ENCODE measurements at places on chromosomes 12 and 14.

DNA sequence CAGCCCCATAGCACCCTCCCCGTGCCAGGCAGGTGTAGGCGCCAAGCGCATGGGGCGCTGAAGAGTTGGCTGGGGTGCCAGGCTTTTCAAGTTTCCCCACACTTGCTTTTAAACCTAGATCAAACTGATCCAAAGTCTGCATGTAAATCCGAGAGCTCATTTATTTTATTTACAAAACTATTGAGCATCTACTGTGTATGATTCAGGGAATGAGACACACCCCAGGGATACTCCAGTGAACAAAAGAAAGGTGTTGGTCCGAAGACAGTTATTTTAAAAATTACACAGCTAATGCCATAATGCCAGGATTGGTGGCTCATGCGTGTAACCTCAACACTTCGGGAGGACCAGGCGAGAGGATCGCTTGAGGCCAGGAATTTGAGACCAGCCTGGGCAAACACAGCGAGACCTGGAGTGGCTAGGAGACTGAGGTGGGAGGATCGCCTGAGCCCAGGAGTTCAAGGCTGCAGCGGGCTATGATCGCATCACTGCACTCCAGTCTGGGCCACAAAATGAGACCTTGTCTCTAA is 780 bp upstream of the SLC41A2 start:
- DNase-seq = no peak

DNA sequence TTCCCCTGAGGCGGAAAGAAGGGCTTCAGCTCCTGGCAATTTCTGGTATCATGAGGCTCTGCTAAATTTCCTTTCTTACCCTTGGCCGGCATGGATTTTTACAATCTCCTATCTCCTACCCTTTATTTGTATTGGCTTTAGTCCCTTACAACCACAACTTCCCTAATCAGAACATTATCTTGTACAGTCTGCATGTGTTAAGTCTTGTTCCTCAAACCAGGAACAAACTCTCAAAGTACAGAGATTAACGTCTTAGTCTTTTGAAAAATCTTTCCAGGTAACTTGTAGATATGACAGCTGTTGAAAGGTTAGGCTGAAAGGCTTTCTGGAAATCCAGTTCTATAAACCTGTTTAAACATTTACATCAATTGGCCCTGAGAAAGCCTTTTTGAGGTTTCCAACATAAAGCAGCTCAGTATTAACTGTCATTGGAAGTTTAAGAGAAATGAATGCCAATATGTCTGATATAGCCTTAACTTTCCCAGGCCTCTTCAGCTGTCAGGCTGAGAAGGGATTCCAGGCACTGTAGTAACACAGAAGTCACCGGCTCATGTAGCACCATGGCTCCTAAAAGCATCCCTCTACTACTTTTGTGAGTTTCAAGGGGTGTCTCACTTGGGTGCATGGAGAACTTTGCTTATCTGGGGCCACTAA is 360.5 kb downstream of the FUT8 start:
- DNase-seq = no peak

- DNase-seq = no peak
Measured at GRCh38 chr14:65791191-65791981, 378.9 kb downstream of the FUT8 start.

GRCh38 chr12:30416631-30417030 is 279.0 kb downstream of the IPO8 start:
- DNase-seq = no peak

- DNase-seq = no peak
Measured at GRCh38 chr12:12992418-12993130, 7.5 kb downstream of the HEBP1 start.

DNA sequence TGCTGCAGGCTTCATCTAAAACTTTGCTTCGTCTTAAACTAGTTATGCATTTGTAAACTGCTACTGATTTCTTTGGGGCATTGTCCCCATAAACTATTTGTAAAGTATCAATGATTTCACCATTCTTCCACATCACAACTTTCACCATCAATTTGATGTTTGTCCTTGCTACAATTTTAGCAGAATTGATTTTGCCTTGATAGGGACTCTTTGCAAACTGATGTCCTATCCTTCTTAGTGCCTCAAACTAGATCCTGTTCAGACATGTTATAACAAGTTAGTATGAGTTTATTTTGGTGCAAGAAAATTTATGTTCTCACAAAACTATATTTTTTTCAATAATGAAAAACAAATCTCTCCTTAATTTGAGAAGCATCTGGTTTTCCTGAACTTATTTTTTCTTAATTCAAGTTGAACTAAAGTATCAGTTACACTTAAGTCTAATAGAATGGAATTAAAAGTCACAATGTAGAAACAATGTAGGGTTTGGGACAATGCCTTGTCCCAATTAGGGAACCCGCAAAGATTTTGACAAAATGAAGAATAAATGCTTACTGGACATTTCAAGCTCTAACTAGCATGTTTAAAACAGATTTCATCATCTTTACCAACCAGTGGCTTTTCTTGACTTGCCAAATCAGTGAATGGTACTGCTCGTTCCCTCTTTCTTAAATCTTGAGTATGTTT is 10.1 kb upstream of the ARID4A start:
- DNase-seq = no peak

GRCh38 chr12:94173660-94174265 is 25.4 kb downstream of the PLXNC1 start:
- no peak for DNase-seq

DNA sequence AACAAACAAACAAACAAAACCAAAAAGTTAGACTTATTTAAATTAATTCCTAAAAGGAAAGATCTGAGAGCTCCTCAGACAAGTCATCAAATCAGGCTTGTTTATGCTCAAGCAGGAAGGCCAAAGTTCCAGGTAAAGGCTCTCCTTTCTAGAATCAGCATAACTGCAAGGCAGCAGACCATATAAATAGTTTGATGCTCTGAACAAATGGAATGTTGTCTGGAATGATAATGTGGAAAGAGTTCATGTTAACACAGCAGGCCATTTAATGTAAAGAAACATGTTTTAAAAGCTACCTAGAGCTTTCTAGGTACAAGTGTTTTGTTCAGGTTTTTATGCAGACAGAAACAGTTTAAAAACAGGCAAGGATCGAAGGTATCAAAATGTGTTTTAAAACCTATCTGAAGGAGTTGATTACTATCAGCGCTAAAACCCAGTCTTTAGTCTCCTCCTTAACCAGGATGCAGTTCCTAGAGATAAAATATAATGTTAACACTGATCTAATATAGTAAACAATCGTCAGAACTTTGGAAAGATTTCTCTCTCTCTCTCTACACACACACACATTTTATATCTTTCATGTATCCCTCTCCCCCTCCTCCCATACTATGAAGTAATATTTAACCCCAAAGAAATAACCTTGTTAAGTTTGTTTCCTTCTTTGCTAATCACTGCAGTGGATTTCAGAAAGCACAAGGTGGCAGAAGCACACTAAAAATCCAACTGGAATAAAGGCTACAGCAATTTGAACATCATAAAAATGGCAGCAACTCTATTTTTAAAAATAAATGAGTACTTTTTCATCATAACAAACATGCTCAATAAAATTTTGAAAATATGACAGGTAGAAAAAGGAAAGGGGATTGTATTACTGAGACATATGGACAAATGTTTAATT is 135.5 kb downstream of the PAWR start:
- DNase-seq = no peak

GRCh38 chr12:2187195-2187945 is 134.6 kb downstream of the CACNA1C start:
- no peak for DNase-seq

- DNase-seq = no peak
Measured at GRCh38 chr12:84727961-84728360, 184.6 kb downstream of the SLC6A15 start.

GRCh38 chr14:95725685-95726336 is 11.9 kb upstream of the TCL1A start:
- no peak for DNase-seq

DNA sequence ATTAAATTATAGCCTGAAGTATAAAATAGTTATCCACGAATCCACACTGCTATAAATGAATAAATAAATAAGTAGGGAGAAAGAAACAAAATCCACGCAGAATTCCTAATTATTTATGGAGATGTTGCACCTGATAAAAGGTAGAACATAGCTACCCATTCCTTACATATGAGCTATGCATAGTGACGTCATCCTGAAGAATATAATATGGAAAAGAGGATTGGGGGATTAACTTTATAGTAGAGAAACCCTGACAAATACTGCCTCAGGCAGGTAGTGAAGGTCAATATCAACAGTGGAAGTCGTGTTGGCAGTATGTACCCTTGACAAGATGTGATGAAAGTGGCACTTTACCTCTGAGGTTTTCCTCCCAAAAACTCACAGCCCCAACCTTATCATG is 82.5 kb downstream of the PLCZ1 start:
- no peak for DNase-seq

- peak; percentile 74 for DNase-seq
Measured at GRCh38 chr14:103628684-103629502, at the start of gene KLC1. Gene KLC1 (plus strand): TSS chr14:103629211. CDS start chr14:103654565, 25,354 bp downstream.

GRCh38 chr12:77841521-77841920 is 10.8 kb downstream of the NAV3 start:
- no peak for DNase-seq

- DNase-seq = no peak
Measured at GRCh38 chr12:94710933-94711332, 60.6 kb upstream of the TMCC3 start.

DNA sequence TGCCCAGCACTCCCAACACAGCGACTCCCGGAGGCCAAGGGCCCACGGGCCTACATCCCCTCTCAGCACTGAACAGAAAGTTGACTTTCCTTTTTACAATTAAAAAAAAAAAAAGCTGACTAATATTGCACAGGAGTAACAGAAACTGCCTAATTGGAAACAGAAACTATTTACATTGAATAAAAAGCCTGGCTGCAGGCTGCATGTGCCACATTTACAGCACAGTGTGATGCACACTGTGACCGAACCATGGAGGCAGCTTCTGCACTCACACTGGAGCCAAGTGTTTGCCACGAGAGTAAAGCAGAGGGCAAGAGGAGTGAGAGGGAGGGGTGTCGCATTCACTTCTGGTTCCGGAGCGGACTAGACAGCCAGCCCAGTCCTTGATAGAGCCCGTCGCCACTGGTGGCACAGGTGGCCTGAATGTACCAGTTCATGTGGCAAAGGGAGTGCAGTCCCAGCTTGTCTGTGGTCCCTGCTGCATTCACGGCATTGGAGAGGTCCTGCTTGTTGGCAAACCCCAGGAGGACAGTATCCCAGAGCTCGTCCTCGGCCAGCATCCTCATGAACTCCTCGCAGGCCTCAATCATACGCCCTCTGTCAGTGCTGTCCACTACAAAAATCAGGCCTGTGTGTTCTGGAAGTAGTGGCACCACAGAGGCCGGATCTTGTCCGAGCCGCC is 59.2 kb downstream of the SPPL3 start:
- no peak for DNase-seq

DNA sequence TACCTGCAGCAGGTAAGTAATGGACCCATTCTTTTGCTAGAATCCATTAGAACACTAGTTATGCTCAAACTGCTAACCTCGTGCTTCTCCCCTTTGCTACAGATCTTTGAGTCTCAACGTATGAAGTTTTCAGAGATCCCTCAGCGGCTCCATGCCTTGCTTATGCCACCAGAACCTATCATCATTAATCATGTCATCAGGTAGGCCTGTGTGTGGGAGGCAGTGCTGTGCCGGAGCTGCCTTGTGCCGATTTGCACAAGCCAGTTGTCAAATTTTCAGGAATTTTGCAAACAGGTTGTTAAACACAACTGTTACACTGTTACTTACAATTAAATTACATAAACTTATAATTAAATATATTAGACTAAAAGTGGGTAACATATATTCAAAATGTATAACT is 5.2 kb downstream of the SMARCD1 start:
- no peak for DNase-seq

DNA sequence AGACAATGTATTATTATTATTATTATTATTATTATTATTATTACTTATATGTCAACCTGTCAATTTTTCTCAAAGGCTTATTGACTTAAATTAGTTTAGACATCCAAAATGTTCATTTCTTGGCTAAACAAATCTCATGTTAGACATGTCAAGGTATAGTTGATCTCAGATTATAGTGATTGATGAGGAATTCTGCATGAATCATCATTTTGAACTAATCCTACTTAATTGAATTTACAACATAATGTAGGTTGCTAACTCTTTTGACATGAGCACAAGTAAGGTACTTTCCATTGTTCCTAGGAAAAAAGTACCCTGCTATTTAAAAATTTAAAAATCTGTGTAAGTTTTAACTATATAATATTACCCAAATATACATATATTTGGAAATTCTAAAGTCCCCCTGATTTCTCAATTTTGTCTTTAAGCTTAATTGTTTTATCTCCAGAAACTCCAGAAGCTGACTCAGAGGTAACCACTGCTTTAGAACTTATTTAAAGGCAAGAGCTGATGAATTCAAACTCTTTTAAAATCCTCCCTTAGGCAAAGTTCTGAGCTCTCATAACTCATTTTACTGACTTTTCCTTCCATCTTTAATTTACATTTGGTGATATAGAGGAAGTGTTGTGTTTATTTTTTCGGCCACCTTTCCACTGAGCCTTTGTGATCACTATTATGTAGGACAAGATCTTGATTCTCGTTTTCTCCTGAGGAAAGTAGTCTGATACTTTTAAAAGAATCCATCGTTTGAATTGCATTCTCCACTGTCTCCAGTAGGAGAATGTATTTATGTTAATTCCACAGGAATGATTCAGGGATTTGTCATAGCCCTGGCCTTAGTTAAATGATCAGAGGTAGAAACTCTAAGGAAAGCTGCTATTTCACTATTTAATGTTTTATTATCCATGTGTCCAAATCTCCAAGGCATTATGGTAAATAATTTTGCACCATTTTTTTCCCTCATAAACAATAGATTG is 1304.5 kb downstream of the AACS start:
- no peak for DNase-seq

GRCh38 chr14:103196716-103197115 is 73.5 kb downstream of the TNFAIP2 start:
- DNase-seq = no peak

DNA sequence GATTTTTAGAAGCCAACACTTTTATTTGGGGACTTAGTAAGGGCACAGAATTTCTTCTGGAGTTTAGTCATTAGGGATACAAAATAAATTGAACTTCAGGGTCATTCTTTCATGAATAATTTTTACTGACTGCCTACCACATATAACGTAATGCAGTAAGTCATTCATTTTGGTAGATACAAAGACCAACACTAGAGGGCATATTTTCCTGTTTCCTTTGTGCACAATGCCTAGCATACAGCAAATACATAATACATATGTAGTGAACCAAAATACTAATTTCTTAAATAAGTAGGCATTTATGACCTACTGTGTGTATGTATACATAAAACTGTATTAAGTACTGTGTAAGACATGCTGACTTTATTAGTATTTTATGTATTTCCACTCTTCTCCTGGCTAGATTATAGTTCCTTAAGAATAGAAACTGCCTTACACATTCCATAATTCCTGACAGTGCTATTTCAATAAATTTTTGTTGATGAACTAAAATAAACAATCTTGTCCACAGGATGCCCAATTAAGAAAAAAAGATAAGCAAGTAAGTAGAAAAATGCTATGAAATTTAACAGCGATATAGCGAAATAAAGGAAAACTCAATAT is 47.9 kb downstream of the PPP1R12A start:
- no peak for DNase-seq
